ENCODE measurements at places on chromosomes 3 and 15.
A peak's percentile ranks its signal among the peaks of the same experiment; 100 is the strongest.

DNA sequence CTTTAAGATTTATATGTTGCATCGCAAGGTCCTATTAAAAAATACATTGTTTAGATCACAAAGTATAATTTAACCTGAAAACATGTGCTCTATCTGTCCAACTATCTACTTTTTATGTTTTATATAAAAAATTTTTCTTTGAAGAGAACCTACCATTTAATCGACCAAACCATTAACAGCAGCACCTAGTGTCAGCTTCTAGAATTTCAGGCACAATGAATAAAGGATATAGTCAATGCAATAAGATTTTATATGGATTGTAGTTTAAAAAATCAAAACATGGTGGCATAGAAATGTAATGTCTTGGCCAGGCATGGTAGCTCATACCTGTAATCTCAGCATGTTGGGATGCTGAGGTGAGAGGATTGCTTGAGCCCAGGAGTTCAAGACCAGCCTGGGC, 313.7 kb downstream of the GAP43 start:
- peak; percentile 8 for DNase-seq

- no peak for DNase-seq
Measured at GRCh38 chr3:53420831-53421230, 73.5 kb upstream of the DCP1A start.

DNA sequence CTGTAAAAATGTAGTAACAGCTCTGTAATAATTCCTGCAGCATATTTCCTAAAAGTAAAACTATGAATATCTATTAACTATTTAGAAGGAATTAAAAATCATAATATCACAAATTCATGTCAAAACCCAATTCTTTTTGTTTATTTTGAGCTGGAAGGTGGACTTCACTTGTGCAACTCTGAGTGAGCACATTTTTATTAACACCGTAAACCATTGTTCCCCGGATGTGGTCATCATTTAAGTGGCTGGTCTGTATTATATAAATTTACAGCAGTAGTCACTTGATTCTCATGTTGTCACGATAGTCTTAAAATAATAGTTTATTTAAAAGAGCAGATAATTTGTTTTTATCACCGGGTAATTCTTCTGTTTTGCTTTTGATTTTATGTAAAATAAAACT, 43.0 kb upstream of the UTS2B start:
- DNase-seq, result no peak

DNA sequence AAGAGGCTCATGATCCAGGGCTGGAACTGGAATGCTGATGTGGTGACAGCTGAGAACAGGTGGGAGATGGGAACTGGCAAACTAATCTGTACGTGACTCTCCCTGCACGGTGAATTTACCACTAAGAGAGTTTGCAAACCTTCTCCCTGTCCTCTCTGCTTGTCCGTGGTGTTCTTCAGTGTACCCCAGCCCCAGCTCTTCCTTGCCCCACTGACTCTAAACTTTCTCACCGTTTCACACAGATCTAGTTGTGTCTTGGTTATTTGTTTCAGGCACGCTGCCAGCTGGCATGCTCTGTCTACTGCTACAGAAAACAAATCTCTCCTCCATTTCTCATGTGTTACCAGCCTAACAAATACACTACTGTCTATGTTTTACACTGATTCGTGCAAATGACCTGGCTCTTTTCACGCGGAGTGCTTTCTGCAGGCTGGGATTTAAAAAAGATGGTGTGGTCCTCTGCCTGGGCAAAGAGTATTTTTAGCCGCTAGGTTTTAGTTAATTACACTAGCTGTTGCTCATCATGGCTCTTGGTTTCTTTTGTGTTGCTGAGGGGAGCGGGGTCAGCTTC, 192.7 kb upstream of the LRIG1 start:
- no peak for DNase-seq

GRCh38 chr3:73503781-73504180, 121.0 kb downstream of the PDZRN3 start:
- DNase-seq, result no peak

GRCh38 chr15:84079885-84080777, 155.4 kb upstream of the GOLGA6L4 start:
- DNase-seq, result peak; percentile 33

DNA sequence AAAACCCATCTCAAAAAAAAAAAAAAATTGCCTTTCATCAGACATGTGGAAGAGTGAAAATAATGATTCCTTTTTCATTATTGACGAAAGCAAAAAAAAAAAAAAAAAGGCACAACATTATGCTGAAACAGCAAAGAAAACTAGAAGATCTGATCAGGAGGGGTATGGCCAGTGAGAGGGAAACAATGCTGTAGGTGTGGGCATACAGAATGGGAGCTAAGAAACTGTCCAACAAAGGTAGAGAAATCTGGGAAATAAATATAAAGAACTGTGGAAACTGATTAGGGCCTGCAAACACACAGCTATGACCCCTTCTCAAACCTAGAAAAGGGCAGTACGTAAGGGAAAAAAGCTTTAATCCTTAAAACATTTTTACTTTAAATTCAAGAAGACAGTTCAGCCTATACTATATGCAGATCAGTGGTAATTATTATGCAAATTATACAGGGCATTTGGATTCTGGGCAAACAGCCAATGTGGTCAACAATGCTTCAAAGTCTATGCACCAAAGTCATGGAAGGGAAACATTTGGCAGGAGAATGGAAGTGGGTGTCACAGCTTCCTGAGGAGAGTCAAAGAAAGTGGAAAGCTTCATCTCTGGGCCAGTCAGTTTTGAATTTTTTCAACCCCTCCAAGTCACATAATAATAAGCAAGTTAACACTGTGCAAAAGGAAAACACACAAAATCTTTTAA, 68.3 kb upstream of the SLC12A8 start:
- DNase-seq, result no peak

- DNase-seq, result no peak
Measured at GRCh38 chr3:73563896-73564582, 60.7 kb downstream of the PDZRN3 start.

- peak; percentile 64 for DNase-seq
Measured at GRCh38 chr3:73513260-73513659, 111.5 kb downstream of the PDZRN3 start.

GRCh38 chr3:10173095-10173925, 8.6 kb downstream of the IRAK2 start:
- peak; percentile 47 for DNase-seq

DNA sequence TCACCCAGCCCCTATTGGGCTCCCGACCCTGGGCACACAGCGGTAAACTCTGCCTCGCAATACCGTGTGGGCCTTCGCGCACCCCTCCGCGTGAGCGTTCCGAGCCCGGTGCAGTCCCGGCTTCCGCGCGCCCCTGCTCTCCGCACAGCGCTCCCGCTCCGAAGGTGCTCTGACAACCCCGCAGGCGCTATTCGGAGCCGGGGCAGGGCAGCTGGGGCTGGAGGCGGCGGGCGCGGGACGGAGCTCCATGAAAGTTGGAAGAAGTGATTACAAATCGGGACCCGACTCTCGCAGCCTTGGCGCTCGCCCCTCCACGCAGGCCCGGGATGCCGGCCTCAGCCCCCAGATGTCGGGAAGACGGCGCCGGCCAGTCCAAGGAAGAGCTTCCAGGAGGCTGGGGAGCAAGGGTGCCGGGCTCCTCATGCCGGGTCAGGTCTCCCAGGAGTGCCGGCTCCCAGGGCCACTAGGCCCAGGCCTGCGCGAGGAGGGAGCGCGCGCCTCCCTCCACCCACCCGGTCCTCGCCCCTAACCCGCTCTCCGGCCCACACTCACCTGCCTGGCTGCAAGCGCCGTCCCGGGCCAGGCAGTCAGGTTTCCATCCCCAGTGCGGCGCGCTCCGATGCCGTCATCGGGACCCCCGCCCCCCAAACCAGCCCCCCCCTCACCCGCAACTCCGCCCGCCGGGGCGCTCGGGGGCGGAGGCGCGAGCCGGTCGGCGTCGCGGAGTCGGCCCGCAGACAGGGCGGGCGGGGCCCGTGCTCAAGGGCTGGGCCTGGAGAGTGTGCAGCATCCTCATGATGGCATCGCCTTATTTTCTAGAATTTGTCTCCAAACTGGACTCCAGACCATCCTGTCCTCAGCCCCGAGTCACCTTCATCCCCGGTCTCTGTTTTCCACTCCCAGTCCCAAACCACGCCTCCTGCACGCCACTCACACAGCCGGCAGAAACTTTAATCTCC, at the start of gene KIF7:
KIF7 (minus strand) TSS at position 621 of the 959 bp plus-strand sequence. CDS start 2,537 bp downstream, outside the sequence.
- peak; percentile 36 for DNase-seq

- no peak for DNase-seq
Measured at GRCh38 chr3:125611908-125612307, 16.6 kb upstream of the OSBPL11 start.

- no peak for DNase-seq
Measured at GRCh38 chr3:185837414-185837813, 12.6 kb upstream of the IGF2BP2 start.

- no peak for DNase-seq
Measured at GRCh38 chr3:9179826-9180763, 69.4 kb downstream of the SRGAP3 start.
